ENCODE measurements at places on chromosomes 5 and 9.

- DNase-seq, result peak; percentile 61
Observed at GRCh38 chr5:134874831-134875655, 872 bp downstream of the TXNDC15 start.

DNA sequence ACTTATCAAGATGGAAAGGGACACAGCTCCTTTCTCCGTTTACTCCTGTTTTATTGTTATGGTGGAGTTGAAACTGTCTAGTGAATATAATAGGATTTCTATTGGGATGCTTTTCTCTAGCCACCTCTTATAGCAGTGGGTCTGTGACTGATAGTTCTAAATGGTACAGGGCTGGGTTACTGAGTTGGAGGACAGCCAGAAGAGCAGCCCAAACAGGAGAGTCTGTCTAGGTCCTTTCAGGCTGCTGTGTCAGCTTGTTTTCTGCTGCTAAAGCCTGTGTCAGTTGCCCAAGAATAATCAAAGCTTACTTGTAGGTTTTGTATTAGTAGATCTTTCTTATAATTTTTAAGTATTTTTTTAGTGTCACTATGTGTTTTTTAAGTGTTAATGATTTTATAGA lies 356.0 kb upstream of the SEMA6A start:
- no peak for DNase-seq

- DNase-seq, result no peak
Observed at GRCh38 chr5:112411903-112412302, 7.2 kb downstream of the EPB41L4A start.

DNA sequence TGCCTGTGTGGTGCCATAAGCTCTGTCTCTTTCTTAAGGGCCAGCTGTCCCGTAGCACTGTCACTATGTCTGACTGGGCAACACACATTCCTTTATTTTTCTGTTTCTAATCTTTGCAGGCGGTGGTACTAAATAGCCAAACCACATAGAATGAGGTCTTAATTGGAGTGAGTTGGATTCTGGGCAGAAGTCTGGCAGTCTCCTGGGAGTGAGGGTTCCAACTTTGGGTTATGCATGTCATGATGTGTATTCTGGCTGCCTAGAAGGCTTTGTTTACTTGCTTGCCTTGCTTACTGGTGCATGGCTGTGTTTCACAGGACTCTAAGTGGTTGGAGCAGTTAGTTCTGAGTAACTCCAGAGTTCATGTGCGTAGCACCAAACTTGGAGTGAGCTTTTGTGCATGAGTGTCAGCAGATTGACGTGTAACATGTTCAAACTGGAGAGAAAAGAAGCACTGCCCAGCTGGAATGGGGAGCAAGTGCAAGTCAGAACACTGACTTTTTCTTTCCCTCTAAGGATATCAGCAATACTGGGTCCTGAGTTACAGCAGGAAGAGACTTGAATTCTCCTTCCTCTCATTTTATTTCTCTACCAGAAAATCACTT lies 185.8 kb downstream of the PCSK1 start:
- DNase-seq, result no peak

- DNase-seq, result no peak
Observed at GRCh38 chr5:179812997-179813607, 6.4 kb upstream of the MGAT4B start.

GRCh38 chr5:56294354-56294753 lies 61.2 kb upstream of the ANKRD55 start:
- DNase-seq, result no peak

GRCh38 chr5:173247041-173247440 lies 12.0 kb upstream of the NKX2-5 start:
- DNase-seq, result no peak

GRCh38 chr9:116237456-116237855 lies 83.9 kb downstream of the PAPPA start:
- no peak for DNase-seq

GRCh38 chr5:107529618-107530017 lies 141.1 kb downstream of the EFNA5 start:
- DNase-seq, result no peak

DNA sequence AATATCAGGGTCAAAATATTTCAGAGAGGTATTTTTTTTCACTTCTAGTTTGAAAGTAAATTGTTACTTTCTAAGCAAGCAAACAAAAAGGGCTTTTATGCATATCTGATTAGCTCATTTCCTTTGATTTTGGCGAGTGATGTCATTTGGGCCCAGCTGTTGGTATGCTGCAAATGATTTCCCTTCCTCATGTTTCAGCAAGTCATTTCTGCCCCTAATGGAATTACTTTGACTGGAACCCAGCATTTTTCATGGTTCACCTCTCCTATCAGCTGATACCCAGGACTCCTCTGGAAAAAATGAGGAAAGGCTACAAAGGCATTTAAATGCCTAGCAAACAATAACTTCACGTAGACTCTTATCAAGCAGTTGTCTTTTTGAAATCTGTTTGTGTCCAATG lies 500.6 kb downstream of the EBF1 start:
- no peak for DNase-seq

DNA sequence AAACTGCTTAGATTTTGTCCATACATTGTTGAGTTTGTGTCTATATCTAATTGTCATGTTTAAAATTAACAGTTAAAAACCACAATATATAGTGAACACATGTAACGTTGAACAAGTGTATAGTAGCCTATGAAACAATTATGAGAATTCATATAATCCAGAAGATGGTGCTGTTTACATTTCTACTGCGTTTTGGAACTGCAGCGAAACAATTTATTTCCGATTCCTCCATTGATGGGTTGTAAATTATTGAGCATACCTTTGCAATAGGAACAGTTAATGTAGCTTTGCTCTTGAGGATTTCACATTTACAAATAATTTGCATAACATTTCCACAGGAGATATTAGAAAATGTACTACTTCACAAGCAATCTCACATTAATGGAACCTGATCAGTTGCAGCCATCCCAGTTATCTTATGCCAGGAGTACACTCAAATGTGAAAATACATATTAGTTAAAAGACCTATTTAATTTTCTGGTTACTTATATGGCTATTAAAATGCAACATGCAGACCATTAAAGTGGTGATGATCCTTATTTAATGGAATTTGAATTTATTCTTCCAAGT lies 411.8 kb downstream of the CDH10 start:
- DNase-seq, result no peak

DNA sequence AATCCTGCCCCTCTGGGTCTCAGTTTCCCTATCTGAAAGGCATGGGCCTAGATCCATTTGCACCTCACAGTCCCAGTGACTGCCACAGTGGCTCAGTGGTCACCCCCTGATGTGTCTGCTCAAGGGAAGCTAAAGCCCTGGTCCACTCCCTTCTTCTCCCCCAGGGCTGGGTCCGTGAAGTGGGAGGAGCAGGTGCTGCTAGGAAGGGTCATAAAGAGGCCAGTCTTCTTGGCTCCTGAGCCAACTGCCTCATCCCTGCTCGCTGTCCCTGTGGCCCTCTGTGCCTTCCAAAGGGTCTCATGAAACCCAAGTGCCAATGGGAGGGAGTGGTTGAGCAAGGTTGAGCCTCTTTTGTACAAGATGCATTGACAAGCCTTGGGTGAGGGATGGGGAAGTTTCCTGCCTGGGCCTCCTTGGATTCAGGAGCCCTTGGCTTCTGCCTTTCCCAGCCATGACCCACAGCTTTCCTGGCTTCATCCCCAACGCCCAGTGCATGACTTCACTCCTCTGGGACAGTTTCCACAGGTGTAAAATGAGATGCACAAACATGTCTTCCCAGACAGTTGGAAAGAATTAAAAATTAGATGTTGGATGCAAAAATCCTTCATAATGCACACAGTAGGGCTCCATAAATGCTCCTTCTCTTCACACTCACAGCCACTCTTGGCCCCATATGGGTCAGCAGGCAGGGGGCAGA lies 1.6 kb upstream of the SLC6A7 start:
- no peak for DNase-seq

DNA sequence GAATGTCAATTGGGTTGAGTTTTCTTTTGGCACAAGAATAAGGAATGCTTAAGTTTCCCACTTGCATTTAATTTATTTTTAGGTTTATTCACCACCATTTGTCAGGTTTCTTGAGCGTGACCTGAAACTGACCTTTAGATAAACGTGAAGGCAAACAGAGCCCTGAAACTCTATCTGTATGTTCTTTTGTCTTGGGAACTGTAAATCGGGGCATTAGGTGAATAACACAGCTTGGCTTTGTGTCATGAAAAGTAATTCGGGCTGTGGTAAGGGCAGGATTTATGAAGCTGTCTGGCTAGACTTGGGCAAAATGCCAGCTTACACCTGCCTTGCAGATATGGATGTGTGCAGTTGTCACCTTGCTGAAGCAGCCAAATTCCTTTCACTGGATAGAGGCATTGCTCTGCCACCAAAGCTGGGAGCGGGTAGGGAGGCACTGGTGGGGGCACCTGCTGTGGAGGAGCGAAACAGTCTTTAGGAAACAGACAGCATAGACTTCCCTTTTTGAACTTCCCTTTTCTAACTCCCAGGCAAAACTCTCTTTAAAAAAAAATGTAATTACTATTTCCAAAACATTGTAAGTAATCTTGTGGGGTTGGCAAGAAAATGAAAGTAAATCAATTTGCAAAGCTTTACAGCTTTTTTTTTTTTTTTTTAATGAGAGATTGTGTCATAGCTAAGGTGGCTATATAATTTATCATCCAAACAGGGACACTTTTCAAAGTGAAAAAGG lies 545.2 kb downstream of the CSNK1G3 start:
- peak; percentile 56 for DNase-seq

GRCh38 chr5:82349652-82350051 lies 71.5 kb upstream of the RPS23 start:
- DNase-seq, result peak; percentile 33

DNA sequence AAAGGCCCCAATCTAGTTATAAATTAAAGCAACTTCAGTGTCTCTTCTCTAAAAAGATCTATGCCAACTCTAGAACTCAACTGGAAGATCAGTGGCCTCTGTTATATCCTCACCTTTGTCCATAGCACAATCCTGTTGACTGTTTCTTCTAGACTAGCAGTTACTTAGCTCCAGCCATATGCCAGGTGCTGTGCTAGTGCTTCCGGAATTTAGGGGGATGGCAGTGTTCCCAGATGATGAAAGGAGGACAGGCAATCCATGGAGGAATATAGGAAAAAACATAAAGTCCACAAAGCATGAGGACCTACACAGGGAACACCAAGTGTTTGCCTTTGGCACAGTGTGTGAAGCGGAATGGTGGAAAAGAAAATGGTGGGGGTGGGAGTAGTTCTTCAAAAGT lies 214.3 kb downstream of the MAPKAP1 start:
- no peak for DNase-seq

Measured in urothelium cell line (cell line).